ENCODE measurements at places on chromosomes 12 and 14.

DNA sequence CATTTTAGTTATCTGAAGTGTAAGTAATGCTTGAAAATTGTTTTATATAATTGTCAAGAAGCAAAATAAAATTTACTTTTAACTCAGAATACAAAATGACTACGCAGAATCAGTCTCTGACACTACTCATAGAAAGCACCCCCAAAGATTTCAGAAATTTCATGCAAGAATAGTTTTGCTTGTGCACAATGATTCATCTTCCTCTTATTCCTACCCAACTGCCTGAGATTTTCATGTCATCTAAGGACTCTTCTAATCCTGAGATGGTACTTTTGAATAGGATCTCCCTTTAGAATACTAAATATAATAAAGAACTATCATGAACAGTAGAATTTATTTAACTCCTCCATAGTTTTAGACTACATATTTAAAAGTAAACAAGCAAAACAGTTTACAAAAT lies 485.3 kb upstream of the MGAT4C start:
- no peak for DNase-seq

- no peak for DNase-seq
Measured at GRCh38 chr12:701896-702539, 38.8 kb upstream of the NINJ2 start.

DNA sequence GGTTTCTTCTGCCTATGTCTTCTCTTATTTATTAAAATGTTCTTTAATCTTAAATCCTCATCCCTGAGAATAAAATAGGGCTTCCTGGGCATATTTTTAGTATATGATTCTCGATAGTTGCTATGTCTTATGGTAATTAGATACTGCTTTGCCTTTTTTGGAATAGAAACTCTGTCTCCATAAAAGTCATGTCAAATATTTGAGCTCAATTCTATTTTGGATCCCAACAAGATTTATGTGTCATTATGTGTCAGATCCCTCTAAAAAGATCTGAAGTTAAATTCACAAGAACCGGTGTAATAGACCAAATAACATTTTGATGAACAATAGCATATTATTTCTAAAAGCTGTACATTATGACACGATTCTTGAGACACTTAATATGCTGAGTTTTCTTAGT lies 312.5 kb upstream of the PDE3A start:
- no peak for DNase-seq

DNA sequence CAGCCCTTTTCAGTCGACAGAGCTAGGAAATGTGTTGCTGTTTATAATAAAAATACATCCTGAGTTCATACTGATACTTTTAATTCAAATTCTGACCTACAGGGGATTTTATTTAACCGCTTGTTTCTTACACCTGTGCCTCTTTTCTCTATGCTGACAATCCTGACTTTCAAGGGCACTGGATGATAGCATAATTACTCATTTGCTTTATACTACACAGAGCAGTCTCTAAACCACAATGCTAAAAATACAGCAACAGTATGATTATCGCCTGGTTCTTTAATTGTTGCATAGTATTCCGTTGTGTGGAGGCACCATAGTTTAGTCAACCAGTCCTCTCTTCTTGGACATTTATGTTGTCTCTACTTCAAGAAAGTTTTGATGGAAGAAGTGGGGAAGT lies 372.9 kb downstream of the DPF3 start:
- DNase-seq, result no peak

DNA sequence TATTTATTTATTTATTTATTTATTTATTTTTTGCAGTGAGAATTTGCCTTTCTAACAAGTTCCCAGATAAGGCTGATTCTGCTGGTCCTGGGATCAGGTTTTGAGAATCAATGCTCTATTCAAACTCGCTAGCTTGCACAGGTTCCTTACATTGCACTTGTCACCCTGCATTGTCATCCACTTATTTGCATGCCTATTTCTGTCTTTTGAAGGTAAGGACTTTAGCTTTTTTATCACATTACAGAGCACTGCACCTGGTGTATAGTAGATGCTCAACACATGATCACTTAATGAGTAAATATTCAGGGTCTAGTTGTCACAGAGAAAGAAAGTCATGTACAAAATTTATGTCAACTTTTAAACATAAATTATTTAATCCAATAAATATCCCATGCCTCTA lies 219.7 kb upstream of the BTG1 start:
- DNase-seq, result no peak

DNA sequence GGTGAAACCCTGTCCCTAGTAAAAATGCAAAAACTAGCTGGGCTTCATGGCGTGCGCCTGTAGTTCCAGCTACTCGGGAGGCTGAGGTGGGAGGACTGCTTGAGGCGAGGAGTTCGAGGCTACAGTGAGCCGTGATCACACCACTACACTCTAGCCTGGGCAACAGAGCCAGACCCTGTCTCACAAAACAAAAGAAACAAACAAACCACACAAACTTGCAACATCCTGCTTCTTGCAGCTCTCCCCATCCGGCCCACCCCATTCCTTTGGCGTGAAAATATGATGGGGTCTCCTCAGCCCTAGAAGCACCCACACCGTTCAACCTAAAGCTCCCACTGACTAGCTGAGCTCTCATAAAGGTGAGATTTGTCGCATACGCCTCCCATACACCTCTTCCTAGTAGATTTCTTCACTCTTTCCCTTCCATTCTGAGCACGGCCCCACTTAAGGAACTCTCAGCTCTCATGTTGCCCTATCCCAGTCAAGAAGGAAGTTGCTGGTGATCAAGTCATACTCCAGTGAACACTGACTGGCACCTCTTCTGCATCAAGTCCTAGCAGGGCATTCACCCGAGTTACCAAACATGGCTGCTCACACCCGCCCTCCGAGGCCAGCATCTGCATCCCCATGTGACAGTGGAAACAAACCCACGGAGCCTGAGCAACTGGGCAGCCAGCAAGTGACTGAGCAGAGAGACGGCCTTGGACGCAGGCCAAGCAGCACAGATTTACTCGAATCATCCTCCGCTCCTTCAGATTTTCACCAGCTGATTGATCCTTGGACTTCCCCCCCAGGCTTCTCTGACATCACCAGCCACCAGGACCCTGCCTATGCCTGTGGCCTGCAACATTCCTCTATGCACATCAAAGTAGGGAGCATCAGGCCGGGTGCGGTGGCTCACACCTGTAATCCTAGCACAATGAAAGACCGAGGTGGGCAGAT lies 18.9 kb upstream of the CD27 start:
- no peak for DNase-seq

DNA sequence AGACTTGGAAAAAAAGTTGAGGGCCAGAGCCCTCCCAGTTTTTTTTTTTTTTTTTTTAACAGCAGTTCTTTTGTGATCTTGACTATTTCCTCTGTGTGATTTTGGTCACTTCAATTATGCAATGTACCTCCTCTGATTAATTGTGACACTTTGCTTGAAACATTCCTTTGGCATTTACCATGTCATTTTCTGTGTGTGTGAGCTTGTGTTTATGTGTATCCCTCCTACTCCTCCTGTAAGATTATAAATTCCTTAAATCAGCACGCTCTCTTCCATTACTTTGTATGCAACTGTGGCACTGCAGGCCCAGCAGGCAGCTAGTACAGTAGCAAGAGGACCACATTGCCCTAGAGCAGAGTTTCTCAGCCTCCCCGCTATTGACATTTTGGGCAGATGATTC lies 33.2 kb upstream of the GALNT16 start:
- peak; percentile 31 for DNase-seq

Measured in fibroblast of skin of right quadriceps (primary cell).